GM04503 (cell line): ENCODE measurements at places on chromosomes 5 and 9.

- DNase-seq = no peak
Measured at GRCh38 chr9:4415281-4415680, 75.0 kb upstream of the SLC1A1 start.

DNA sequence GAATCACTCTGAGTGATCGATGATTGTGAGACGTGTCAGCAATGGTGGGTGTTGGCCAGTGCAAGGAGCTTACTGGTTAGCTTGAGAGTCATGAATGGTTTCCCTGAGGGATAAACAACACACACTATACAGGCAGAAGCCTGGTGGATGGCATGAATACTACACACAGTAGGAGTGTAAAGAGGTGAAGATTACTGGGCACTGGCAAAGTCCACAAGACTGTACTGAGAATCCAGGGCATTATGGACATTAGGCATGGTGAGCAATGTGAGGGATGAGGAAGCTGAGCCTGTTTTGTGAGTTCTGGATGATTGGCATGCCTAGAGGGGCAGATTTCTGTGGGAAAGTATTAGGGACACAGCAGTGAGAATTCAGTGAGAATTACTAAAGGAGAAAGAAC, 71.3 kb downstream of the KDM4C start:
- no peak for DNase-seq

DNA sequence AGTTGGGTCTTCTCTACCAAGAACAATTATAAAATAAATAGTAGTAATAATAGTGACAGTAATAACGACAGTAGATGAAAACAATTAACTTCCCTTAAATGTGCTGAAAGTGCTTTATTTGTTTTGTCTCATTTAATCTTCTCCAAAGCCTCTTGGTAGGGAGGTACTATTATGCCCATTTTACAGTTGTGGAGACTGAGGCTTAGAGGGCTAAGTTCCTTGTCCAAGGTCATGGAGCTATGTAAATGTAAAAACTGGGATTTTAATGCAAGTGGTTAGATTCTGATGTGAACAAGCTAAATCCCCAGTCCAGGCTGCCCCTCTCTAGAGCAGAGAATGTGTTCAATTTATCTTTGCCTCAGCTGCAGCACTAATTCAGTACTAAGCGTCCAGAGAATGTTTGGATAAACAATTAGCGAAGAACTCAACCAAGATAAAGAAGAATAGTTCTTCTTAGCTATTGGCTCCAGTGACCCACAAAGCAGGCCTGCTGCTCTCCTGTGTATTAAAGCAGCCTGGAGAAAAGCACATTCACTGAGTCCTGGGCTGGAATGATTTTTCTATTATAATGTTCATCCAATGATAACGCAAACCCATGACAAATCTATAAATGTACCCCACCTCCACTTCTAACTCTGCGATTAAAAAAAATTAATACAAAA, 68.8 kb downstream of the NPR3 start:
- no peak for DNase-seq

GRCh38 chr5:138287246-138287645, 12.8 kb upstream of the GFRA3 start:
- no peak for DNase-seq

GRCh38 chr9:123431581-123431980, 75.6 kb downstream of the CRB2 start:
- DNase-seq = no peak

DNA sequence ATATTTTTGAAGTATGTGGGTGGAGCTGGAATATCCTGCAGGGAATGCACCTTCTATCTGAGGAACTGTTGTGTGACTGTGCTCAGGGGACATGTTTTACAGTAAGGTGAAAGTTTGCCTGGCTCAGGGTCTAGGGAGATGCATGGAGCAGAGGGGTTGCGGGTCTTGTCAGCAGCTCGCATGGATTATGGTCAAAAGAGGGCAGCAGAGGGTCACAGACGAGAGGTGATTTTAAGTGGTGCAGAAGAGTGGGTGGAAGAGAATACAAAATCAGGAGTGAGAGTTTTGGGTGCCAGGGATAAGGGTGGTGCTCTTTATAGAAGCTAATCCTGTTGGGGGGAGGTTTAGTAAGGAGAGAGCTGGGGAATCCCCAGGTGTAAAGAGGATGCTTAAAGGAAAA, 53.5 kb upstream of the GRIN3A start:
- no peak for DNase-seq

DNA sequence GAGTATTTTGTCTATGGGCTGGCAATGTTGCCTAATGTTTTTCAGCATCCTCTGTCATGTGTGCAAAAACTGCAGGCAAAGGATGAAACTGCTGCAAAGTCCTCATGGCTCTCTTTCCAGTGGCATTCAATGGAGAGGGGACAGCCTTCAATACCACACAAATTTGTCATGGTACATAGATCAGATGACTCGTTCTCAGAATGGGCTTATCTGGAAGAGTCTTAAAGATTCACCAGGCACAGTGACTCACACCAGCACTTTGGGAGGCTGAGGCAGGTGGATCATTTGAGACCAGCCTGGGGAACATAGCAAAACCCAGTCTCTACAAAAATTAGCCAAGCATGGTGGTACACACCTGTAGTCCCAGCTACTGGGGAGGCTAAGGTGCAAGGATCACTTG, 5.3 kb downstream of the CDKN2AIPNL start:
- DNase-seq = peak; percentile 2

DNA sequence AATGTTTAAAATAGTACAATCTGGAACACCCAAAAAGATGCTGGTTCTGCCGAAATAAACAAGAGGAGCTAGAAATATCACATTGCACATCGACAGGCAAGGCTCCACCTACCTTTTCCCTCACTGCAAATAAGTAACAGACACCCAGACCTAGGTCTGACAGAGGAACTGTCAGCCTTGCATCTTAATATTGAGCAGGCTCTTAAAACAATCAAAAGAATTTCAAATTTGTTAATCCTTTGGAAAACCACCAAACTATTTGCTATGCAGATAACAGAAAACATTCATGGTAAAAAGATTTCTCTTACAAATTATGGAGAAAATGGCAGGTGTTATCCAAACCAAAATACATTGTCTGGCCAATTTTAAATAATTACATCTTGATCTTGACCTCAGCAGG, 71.3 kb downstream of the FRMD3 start:
- no peak for DNase-seq

GRCh38 chr5:78649211-78649695, 681 bp upstream of the LHFPL2 start:
- no peak for DNase-seq

DNA sequence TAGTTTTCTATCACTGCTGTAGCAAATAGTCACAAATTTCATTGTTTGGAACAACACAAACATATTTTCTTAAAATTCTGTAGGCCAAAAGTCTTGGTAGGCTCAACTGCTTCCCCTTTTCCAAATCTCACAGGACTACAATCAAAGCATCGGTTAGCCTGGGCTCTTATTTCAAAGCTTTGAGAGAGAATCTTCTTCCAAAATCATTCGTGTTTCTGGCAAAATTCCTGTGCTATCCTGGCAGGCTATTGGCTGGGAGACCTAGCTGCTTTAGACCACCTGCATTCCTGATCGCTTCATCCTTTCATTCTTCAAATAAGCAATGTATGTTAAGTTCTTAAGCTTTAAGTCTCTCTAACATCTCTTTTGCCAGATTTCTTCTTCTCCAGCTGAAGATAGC, 629.8 kb upstream of the CDH18 start:
- no peak for DNase-seq

- no peak for DNase-seq
Measured at GRCh38 chr5:1018596-1018995, 10.0 kb downstream of the NKD2 start.

DNA sequence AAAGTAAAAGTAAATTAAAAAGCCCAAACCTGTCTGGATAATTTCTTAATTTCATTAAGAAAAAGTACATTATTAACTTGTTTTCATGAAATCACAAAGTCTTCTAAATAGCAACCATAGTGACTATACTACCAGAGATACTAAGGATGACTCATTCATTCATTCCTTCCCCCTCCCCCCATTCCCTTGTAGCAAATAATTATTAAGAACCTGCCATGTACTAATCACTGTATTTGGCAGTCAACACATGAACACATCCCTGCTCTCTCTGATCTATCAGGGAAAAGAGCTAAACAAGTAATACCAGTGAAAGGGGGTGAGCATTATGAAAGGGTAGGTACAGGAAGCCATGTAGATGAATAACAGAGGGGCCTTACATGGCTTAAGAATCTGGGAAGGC, 203.9 kb downstream of the CWC27 start:
- DNase-seq = no peak

- DNase-seq = no peak
Measured at GRCh38 chr9:99851500-99851822, 29.8 kb downstream of the NR4A3 start.

- DNase-seq = no peak
Measured at GRCh38 chr9:69319324-69320025, 5.5 kb upstream of the ENTREP1 start.

GRCh38 chr9:6877671-6878161, 119.9 kb downstream of the KDM4C start:
- peak; percentile 21 for DNase-seq

GRCh38 chr9:134669399-134669955, 27.9 kb downstream of the COL5A1 start:
- no peak for DNase-seq

GRCh38 chr9:14524873-14525515, 168.2 kb downstream of the ZDHHC21 start:
- DNase-seq = no peak

GRCh38 chr9:98606730-98607129, 102.0 kb downstream of the GABBR2 start:
- DNase-seq = no peak

DNA sequence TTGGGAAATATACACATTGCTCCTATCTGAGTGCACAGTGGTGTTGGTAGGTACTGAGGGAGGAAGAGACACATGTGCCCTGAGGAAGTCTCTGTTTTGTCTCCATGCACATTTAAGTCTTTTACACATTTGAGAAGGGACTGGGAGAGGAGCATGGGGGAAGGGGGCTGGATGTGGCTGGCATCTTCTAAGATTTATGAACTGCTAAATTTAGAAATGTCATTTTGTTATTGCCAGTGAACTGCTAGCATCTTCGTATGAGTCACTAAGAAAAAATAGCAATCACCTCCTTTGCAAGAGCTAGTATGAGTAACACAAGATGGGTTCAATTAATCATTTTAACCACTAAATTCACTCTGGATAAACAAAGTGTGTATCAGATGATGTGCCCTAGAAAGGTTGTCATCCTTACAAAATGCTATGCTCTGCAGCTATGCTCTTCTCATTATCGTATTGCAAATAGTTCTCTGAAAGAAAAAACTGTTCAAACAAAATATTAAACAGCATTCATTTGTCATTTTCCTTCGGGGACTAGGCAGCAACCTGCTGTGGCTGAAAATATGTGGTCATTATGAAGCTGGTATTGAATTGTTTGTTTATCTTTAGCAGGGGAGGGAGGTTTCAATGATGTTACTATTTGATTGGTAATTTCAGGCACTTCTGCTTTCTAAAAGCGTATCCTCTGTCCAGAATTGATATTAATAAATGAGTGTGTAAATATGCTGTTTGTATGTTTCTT, 236.5 kb downstream of the DMRTA1 start:
- peak; percentile 4 for DNase-seq

- no peak for DNase-seq
Measured at GRCh38 chr9:84736536-84736935, 67.0 kb downstream of the NTRK2 start.

DNA sequence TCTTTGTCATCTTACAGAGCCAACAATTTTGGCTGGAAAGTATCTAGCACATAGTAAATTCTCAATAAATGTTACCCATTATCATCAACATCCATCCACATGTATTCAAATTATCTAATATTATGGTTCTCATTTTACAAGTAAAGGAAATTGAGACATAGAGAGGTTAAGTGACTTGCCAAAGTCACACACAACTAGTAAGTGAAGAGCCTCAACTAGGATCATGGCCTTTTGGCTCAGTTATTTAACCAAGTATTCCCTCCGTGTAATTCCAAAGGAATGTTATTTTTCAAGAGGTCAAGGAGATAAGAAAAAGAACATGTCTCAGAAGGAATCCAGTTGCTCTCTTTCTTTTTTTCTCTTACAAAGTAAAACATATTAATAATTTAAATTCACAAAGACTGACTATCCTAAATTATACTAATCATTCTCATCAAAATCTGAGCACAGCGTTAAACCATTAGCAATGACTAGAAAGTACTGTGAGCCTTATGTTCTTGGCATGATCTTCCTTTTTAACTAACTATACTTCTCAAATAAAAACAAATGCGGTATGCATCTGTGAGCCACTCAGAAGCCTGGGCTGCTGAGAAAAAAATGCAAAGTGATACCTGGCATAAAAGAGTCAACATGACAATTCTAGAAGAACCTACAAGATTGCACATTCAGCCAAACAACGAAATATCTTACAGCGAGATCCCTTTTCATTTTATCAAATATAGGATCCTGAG, 350.9 kb downstream of the GLIS3 start:
- peak; percentile 34 for DNase-seq

GRCh38 chr9:18668944-18669343, 195.0 kb downstream of the ADAMTSL1 start:
- no peak for DNase-seq

DNA sequence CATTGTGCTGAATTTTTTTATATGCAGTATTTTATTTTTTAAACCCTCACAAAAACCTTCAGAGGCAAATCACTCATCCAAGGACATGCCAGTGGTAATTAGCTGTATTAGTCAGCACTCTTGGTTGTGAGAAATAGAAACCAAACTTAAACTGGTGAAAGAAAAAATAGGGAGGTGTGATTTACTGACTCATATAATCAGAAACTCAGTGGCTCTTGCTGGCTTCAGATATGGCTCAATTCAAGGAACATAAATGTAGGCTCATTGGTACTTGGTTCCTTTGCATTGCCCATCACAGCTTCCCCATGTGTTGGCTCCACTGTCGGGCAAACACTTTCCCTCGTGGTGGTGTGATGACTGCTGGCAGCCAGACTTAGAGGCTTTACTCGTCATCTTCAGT, 497.2 kb downstream of the MAT2B start:
- no peak for DNase-seq

GRCh38 chr9:107137495-107138202, 145.4 kb upstream of the RAD23B start:
- DNase-seq = no peak

DNA sequence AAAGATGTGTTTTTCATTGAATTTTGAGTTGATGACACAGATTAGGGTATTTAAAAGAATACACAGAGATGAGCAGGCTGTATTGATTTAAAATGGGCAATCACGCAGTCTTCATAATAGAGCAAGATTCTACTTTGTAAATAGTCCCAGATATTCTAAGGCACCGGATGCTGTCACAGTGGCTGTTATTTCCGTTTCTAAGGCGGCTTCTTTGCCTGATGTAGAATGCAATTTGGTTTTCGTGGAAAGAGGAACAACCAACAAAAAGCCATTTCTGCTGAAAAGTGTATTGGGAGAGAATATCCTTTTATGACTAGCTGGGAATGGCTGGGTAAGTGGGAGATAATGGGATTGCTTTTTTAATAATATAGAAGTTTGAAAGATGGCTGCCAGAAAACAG, 17.5 kb downstream of the PRKACG start:
- DNase-seq = no peak

- no peak for DNase-seq
Measured at GRCh38 chr5:53405396-53405795, 75.0 kb upstream of the FST start.
